ENCODE measurements at places on chromosomes 1 and 21.

DNA sequence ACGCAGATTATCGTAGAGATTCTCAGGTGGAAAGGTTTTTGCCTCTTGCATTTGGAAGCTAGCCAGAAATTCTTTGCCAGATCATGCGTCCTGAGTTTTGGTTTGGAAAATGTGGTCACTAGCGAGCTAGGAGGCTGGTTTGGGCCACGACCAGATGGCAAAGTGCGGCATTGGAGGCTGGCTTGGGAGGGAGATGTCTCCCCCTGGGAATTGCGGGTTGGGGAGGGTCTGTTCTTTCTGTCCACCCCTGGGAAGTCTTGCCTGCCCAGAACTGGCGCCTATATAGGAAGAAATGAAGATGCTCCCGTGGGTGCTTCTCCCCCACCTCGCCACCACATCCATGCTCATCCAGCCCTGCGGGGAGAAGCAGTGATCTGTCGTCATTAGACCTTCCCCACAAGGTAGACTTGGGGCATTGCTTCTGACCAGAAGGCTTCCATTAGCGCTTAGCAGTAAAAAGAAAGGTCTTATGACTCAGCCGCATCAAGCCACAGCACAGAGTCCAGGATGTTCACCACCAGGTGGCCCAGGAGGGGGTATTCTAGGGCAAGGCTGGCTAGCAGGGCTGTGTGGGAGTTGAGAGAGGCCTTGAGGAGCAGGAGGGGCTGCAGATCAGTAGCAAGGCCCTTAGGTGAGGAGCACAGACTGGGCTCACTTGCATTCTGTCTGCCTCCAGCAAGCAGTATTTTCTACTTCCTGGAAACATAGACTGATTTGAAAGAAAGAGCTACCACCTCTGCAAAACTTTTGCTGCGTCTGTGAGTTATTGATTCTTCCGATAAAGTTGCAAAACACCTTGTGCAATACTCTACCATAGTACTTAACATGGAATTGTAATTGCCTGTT is 1.5 kb upstream of the PTP4A2 start:
- no peak for DNase-seq

DNA sequence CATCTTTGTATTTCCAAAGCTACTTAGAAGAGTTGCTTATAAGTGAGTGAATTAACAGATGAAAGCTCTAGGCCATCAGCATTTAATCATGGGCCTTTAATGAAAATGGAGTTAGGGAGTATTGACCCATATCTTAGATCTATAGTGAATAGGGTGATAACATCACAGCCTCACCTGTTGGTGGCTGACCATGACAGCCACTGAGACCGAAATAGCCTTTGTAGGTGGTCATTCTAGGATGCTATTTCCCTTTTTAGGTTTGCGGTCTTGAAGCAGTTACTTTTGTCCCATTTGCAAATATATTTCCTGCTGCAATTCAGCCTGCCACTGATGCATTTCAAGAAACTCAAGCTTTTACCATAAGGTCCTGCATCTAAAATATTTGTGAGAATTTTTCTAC is 410.1 kb upstream of the LYPLAL1 start:
- DNase-seq, result no peak

GRCh38 chr1:72845981-72846380 is 563.6 kb upstream of the NEGR1 start:
- no peak for DNase-seq

GRCh38 chr1:64107632-64108031 is 95.8 kb upstream of the UBE2U start:
- DNase-seq, result no peak

- no peak for DNase-seq
Measured at GRCh38 chr1:28108001-28108400, 19.6 kb upstream of the EYA3 start.

DNA sequence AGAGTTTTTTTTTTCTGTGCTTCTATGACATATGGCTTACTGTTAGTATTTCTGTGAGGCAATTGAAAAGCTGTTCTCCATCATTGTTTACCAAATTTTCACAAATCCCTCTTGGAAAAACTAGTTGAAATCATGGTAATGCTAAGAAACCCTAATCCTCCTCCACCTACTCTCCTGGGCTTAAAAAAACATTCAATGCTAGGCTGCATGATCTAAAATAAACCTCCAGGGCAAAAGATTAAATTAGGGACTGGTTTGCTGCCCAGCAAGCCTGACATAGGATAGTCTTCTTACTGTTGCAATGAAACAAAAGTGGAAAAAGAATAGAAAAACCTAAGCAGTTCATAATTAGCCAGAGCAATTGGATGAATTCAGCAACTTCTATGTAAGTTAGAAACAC is 16.1 kb downstream of the C1orf52 start:
- no peak for DNase-seq

GRCh38 chr1:53669621-53670191 is 69.3 kb downstream of the GLIS1 start:
- peak; percentile 38 for DNase-seq

DNA sequence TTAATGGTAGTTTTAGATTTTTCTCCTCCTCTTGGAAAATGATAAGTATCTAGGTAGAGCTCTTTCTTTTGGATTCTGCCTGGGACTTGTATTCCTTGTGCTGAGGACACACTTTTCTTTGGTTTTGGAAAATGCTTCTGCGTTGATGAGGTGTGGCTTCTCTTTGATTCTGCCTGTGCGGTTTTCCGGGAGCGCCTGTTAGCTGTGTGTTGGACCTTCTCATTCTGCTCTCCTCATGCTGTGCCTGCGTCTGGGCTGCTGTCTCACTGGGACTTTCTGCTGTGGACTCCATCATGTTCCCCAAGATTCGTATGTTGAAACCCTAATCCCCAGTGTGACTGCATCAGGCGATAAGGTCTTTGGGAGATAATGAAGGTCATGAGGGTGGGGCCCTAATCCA is 21.0 kb downstream of the C1orf174 start:
- DNase-seq, result peak; percentile 51

GRCh38 chr21:22474403-22474802 is 1476.2 kb downstream of the NCAM2 start:
- no peak for DNase-seq

GRCh38 chr1:214719207-214719606 is 116.2 kb downstream of the CENPF start:
- DNase-seq, result no peak

DNA sequence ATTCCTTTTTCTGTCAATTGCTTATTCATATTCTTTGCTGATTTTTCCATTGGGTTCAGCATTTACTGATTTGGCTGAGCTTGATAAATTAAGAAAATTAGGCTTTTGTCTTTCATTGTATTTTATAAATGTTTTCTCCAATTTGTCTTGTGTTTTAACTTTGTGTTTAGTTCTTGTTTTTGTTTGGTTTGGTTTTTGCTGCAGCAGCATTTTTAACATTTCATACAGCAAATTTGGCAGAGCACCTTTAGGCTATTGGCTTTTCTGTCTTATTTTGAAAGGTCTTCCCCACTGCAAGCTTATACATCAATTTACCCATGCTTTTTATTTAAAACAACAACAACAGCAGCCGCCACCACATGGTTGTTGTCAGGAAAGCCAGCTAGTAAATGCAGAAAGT is 33.8 kb upstream of the DISC1 start:
- DNase-seq, result no peak
